Stimulated activated CD8-positive, alpha-beta memory T cell treated with anti-CD3 and anti-CD28 coated beads, Interleukin-15, amount 100 ng/mL, for 4 hours (primary cell): ENCODE measurements at places on chromosomes 6 and 20.

DNA sequence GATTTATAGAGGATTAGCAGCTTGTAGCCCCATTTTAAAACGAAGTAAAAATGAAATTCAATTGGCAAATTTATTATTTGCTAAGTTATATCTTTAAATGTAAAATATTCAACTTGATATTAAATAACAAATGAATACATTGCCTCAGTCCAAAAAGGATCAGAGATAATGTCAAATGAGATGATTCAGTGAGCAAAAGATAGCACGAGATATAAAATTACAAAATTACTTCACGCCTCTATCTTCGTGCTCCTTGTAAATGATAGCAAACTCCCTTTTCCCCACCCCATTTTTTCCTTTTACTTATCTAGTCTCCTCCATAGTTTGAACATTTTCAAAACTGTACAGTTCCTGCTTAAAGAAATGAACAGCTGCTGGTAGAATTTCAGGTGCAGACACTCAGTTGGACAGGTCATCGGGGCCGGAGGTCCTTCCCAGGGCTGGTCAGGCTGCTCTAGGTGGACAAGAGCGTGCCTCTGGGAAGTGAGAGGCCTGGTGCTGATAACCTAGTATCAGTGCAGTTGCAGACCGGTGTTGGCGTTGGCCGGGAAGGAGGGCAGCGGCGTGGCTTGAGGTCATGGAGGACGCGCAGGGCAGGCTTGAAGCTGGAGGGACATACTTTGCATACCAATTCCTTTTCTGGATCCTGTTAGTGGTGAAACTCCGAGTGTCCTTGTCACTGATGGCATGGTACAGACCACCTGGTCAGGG, 83.9 kb downstream of the CDC5L start:
- DNase-seq, result no peak

DNA sequence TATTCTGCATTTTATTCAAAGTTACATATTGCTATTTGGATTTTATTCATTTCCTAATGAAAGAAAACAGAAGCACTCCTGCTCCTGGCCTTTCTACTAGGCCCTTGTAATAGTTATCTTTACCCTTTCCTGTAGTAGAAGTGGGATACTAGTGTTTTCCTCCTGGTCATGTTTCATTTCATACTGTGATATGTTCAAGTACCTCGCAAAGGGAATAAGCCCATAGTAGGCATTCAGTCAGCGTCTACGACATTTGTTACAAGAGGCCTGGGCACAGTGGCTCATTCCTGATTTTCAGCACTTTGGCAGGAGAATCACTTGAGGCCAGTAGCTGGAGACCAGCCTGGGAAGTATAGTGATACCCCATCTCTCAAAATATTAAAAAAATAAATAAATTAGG, 154.1 kb downstream of the ARID1B start:
- no peak for DNase-seq

DNA sequence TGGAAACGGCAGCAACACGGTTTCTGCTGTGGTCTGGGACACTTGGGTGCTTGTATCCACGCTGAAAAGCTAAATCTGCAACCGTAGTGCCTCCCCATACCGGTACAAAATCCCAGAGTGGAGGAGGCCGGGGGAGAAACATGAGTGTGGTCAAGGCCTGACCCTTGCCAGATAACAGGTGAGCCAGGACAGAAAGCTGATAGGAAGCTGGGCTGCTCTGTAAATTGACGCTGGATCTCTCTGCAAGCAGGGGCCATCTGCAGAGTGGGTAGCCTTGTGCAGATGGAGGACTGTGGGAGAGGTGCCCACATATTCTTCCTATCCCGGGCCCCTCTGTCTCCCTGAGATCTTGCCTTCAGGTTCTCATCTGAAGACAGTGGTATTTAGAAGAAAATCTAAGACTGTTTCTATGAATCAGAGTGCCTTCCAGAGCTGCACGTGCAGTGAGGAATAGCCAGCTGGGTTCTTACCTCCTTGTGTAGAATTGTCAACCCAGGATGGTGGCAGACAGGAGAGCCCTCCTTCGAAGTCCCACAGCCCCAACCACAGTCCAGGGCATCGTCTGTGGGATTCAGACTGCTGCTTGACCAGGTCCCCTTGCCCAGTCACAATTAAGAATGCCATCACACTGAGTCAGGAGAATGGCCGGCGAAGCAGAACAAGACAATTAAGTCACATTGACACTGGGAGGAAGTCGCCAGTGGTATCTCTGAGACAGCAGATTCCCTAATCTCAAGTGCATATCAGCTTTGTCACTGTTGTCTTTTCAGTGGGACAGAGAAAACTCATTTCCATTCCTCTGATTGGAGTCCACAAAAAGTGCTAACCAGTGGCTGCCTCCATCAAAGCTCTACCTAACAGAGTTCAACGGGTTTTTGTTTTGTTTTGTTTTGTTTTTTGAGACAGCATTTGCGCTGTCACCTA, 100.0 kb upstream of the RIPOR2 start:
- no peak for DNase-seq

GRCh38 chr6:125746019-125746414, 3.4 kb upstream of the HEY2 start:
- no peak for DNase-seq

- DNase-seq, result no peak
These were observed 11.6 kb upstream of the PRND start for GRCh38 chr20:4710106-4710475.

GRCh38 chr6:145865595-145865994, 51.0 kb upstream of the FBXO30 start:
- no peak for DNase-seq

DNA sequence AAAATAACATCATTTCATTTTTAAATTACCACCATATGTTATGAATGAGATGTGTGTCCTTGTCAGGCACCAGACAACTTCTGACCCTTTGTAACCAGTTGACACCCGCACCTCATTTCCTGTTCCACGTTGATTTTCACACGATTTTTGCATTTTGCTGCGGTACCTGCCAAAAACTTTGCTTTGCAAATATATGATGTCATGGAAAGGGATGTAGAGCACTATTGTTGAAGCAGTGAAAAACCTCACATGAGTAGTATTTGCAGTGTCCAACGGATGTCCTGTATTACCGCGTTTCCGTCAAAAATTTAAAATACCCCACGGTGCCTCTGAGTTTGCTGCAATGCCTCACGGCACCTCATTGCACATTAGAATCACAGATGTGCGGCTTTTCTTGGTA, 115.6 kb downstream of the MTHFD1L start:
- no peak for DNase-seq

- DNase-seq, result no peak
These were observed 31.7 kb downstream of the PLEKHG1 start for GRCh38 chr6:150631283-150631983.

- no peak for DNase-seq
These were observed 56.4 kb upstream of the NXT1 start for GRCh38 chr20:23294166-23294565.

DNA sequence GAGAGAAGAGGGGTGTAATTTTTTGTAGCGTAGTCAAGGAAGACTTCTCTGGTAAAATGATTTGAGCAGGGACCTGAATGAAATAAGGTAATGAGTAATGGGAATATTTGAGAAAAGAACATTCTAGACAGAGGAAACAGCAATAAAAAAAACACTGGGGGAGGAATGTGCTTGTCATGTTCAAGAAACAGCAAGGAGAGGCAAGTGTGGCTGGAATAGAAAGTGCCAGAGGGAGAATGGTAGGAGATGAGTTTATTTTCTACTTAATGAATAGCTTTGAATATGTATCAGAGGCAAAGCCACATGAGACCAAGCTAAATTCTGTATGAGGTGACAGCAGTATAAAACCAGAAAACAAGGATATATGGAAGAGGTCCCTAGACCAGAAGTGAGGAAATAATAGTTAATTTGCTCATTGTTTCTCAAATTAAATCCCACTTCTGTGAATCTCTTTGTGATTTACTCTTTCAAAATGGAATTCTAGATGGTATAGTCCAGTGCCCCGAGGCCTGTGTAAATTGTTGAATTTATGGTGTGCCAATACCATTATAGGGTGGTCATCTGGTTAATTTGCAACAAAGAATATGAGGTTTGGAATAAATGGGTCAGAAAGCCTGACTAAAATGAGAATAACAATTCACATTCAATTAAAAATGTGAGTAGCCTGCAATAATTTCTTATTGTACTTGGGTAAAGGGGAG, 170.2 kb downstream of the CDKAL1 start:
- DNase-seq, result no peak

DNA sequence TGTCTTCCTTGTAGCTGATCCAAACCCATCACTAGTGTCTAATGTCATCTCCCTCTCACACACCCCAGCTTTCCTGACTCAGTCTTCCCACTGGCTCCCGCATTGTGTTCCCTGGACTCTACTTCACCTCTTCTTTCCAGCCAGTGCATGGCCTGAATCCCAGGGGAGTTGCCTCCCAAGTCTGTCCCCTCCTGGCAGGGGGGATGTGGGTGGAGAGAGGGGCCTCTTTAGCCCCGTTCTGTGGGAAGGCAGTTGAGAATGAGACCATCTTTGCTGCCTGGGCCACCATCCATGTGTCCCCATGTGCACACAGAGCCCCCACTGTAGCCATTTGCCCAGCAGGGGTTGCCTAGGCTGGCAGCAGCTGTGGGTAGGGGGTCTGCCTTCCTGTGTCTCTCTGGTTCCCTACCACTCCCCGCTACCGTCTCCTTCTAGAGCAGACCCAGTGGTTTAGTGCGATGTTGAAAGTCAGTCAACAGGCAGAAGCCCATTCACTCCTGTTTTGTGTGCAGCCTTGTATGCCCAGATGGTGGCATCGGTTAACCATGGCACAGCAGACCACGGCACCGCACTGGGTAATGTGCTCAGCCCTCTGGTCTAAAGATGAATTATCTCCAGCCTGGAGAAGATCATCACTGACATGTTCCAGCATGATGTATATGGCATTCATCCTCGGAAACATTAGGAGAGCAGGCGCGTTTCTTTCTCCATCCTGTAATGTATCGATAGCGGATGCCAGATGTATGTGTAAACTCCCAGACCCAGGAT, 178.8 kb upstream of the SNX9 start:
- no peak for DNase-seq

DNA sequence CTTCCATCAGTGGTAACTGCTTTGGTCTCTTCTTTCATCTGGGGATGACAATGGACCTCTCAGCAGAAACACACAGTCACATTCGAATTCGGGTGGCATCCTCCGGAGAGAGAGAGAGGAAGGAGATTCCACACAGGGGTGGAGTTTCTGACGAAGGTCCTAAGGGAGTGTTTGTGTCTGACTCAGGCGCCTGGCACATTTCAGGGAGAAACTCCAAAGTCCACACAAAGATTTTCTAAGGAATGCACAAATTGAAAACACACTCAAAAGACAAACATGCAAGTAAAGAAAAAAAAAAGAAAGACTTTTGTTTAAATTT, 6.1 kb downstream of the EDN1 start:
- no peak for DNase-seq

DNA sequence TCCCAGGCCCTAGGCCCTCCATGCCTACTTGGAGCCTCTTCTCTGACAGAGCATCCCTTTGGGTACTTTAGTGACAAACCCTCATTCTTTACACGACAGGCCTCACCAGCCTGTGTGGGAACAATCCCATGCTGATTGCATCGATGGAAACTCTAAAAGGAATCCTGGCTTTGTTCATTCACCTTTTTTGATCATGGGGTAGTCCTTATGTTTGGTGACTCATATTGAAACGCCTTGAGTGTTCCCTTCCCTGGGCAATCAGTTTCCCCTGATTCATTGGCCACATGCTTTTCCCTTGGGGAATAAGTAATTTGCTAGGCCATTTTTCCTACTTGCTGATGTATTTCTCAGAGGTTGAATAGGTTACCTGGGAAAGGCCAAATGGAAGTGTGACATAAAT, 14.7 kb upstream of the TNFAIP3 start:
- DNase-seq, result no peak

DNA sequence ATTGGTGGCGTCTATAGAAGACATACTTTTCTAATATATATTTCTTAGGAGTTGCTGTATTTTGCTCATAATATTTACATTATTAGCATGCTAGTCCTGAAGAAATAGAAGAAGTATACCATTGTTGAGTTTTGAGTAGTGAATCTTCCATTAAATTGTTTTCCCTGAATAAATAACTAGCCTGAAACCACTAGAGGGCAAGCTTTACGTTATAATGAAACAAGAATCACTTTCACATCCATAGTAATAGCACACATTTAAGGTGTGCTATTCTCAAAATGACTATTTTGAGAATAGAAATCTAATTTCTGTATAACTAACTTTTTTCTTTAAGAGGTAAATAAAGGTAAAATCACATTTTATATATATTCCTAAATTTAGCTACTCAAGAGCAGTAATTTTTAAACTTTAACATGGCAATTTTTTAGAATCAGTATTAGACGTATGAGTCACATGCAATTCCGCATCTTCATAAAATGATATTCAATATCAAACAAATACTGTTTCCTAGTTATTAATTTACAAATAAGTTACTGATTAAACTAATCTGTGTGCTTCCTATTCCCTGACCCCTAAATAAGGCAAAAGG, 213.2 kb upstream of the MANEA start:
- DNase-seq, result no peak

GRCh38 chr20:53281557-53282117, 309.5 kb downstream of the TSHZ2 start:
- DNase-seq, result no peak

DNA sequence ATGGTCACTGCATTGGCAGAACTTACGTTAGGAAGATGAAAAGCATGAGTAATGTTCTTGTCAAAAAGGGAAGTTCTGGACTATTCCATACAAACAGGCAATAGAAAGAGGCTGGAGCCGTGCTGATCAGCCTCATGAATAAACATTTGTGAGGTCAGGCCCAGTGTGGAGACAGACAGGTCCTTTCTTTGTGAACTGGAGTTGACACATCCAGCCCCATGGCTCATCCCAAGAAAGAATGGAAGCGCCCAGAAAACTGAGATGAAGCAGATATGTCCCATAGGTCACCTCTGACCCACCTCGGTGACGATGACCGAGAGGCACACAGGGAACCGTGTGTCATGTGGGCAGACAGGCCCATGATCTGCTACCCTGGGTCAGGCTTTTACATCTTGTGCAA, 276.0 kb upstream of the SGK1 start:
- no peak for DNase-seq

- DNase-seq, result no peak
These were observed 828 bp upstream of the DSTN start for GRCh38 chr20:17568972-17569521.

DNA sequence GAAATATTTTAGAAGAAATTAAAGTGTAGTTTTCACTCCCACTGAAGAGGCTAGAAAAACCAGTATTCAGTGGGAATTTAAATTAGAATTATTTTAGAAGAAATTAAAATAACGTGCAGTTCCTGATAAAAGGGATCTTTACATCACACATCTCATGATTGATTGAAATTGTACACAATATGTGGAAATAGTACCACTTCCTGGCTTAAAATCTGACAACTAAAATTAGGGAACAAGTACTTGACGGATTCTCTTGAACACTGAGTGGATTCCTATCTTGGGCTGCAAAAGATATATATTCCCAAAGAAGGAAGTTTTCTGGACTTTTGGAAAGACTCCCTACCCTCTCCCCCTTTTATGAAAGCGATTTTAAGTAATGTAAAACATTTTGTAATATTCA, 14.6 kb upstream of the MTCL3 start:
- DNase-seq, result no peak

GRCh38 chr6:170049641-170050561, 241.0 kb downstream of the DLL1 start:
- DNase-seq, result no peak

GRCh38 chr6:130716466-130716865, 110.7 kb upstream of the SMLR1 start:
- no peak for DNase-seq

- no peak for DNase-seq
These were observed 44.5 kb upstream of the PKIB start for GRCh38 chr6:122565708-122566107.
